ENCODE measurements at places on chromosomes 16 and 17. TPM values are rescaled to one million over a fixed set of nuclear protein-coding genes. Genes with fewer than 3 reads are reported as not detected.

DNA sequence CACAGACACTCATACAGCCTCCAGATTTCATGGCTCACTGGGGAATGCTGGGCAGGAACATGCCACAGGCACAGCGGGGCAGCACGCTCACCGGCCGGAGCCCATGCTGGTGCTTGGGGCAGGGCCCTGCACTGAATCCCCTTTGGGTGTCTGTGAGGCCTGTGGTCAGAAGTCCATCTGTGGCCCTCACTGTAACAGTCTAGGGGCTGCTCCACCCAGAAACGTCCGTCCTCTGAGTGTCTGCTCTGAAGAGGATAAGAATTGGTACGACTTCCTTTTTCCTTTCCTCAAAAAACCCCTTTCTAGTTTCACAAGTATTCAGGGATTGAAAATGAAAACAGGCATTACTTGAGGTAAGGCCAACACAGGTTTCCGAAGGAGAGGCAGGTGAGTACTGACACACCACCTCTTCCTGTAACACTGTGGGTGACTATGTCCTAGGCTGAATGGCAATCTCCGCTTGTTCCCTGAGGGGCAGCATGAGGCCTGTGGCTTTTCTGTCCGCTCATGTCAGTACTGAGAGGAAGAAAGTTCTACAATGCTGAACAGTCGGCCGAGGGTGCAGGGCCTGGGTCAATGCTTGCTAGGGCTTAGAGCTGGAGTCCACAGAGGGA is 42.5 kb downstream of the TMEM11 start:
- DNase-seq: no peak

The CPHXL2 gene
- not detected for total RNA-seq

DNA sequence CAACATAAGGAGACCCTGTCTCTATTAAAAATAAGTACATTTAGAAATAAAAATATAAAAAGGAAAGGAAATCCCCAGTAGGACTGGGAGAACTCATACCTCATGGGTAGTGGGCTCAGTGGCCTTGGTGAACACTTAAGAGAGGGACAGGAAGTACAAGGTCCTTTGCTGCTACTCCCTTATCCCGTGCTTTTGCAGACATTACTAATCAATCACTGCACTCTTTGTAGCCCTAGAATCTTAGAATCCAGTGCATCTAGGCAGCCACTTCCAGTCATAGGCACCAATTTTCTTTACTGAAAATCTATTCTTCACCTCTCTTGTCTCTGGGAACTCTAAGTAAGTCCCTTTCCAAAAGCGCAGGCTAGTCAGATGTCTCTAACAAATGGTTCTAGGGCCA is 183.1 kb downstream of the SNX29 start:
- no peak for DNase-seq

GRCh38 chr16:81515721-81516120 is 71.1 kb downstream of the CMIP start:
- no peak for DNase-seq

- no peak for DNase-seq
Measured at GRCh38 chr17:19676896-19677295, 28.3 kb downstream of the ALDH3A2 start.
